NCI-H1694 (cell line): ENCODE measurements at places on chromosomes 5 and 9.

DNA sequence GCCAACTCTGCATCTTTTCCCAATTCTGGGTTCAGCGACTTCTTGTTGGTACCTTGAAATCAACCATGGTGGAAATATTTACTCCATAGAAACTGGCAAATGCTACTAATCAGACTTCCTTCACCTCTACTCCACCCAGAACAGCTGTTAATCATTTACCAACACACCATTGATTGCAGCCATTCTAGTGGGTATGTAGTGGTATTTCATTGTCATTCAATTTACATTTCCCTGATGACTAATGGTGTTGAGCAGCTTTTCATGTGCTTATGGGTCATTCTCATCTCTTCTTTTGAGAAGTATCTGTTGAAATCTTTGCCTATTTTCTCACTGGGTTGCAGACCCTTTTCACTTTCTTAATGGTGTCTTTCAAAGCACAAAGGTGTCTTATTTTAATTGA, 122.4 kb upstream of the MSX2 start:
- no peak for DNase-seq

DNA sequence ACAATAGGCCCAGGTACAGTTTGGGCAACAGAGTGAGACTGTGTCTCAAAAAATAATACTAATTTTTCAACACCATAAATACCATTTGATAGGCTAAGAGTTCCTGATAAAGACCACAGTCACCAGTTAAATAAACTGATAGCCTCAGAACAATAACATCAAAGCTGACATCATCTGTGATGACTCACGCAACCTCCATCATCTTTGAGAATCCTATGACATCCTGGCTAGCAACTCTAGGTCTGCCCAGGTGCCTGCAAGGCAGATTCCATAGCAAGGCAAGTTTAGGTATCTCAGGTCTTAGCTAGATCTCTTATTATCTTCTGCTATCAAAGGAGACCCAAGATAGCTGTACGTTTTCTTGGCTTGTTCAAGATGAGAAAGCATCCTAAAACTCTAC, 30.5 kb upstream of the UBAP2 start:
- no peak for DNase-seq

GRCh38 chr9:135883410-135884089, 23.8 kb downstream of the CAMSAP1 start:
- no peak for DNase-seq

DNA sequence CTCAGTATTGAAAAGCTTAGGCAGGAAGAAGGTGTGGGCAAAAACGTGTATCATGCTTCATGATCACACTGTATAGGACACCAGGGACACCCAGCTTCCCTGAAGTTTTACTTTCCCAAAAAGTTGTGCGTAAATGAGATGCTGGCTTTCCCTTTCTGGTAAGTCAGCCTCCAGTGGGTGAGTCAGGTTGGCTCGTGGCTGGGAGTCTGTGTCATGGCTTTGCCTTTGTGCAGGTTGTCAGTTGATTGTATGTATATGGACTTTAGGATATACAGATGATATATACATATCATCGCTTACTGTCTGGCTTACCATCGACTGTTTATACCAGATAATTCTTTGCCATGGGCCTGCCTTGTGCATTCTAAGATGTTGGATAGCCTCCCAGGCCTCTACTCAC, 34.2 kb downstream of the ADRB2 start:
- no peak for DNase-seq

- DNase-seq = no peak
These were observed 338.2 kb downstream of the NTRK2 start for GRCh38 chr9:85007748-85008147.

DNA sequence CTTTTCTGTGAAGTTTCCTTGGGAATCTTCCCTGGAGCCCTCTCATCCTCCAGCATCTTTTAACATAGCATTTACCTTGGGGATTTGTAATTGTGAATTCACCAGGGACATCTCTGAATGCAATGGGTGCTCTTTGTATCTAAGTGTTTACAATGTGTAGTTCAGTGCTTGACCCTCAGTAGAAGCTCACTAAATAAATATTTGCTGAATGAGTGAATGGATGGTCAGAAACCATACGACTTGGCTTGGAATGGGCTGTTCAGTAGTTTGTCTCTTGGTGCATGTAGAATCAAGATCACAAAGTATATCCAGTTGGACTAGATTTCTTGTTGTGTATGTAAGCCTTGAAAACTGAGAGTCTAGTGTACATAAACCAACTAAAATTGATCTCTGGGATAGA, 81.8 kb upstream of the MEF2C start:
- DNase-seq = no peak

GRCh38 chr9:106621313-106622163, 241.4 kb upstream of the ZNF462 start:
- DNase-seq = peak; percentile 77

DNA sequence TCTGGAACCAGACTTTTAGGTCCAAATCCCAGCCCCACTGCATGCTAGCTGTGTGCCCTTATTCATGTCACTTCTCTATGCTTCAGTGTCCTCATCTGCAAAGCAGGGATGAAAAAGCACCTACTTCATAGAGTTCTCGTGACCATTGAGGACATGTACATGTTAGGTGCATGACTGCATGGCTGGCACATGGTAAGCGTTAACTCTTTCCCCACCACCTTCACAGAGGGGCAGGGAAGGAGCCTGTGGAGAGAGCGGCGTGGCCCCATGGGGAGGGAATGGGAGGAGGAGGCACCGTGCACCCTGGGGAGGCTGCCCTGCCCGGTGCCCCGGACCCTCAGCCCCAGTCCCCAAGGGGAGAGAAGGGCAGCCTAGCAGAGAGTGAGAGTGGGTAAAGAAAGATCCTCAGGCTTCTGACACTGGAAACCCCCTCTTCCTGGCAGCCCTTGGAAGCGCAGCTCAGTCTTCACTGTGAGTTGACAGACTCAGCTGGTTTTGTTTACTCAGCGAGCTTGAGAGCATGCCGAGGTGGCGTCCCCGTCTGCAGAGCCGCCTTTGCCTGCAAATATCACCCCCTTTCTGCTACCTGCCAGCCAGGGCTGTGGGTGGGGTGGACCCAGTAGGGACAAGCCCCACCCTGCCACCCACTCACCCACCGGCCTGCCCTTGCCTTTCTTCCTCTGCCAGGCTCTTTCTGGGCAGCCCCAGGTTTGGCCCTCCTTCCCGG, 10.6 kb upstream of the ANGPTL2 start:
- DNase-seq = peak; percentile 30

DNA sequence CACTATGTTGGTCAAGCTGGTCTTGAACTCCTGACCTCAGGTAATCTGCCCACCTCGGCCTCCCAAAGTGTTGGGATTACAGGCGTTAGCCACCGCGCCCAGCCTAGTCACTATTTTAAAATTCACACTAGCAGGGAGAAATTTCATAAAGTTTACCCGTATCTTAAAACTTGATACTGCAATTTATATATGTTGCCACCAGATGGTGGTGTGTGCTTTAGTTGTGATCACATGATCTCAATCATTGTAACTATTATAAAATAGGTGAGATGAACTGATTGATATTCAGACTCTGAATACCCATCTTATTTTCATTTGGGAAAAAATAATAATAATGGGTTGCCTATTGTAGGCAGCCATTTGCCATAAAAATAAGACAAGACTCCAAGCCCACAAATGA, 1330.4 kb upstream of the WWC1 start:
- no peak for DNase-seq

- no peak for DNase-seq
These were observed 94.6 kb upstream of the TXNDC8 start for GRCh38 chr9:110432253-110432652.

DNA sequence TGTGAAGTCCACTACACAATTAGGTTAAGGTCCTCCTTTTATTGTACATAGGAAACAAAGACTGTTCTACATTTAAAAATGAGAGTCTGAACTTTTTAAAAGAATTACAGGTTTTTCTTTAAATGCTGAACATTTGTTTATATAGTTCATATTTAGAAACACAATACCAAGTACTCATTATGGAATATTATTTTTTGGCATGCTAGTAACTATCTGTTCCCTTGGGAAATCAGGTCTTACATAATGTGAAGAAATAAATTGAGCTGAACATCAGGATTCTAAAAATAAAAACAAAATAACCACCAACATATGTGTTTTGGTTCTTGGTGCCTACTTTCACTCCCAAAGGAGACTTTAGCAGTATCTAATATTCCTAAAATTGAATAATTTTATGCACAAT, 230.5 kb upstream of the IZUMO3 start:
- no peak for DNase-seq

DNA sequence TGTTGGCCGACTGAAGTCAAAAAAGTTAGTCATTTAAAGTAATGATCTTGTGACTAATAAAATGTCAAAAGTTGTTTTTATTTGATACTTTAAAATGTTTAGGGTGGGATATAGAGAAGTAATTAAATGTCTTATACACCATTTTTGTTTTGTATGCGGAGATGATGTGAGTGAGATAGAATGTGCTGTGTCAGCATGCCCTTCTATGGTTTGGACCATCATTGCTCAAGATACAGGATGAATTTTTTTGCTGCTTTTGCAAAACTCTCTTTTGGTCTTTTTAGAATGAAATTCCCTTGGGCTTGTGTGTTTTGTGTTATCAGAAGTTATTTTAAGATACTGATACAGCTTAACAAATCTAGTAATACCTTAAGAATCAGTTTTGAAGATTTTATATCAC, 12.5 kb downstream of the SRFBP1 start:
- DNase-seq = no peak

GRCh38 chr9:93004561-93004960, 53.9 kb upstream of the SUSD3 start:
- DNase-seq = no peak

DNA sequence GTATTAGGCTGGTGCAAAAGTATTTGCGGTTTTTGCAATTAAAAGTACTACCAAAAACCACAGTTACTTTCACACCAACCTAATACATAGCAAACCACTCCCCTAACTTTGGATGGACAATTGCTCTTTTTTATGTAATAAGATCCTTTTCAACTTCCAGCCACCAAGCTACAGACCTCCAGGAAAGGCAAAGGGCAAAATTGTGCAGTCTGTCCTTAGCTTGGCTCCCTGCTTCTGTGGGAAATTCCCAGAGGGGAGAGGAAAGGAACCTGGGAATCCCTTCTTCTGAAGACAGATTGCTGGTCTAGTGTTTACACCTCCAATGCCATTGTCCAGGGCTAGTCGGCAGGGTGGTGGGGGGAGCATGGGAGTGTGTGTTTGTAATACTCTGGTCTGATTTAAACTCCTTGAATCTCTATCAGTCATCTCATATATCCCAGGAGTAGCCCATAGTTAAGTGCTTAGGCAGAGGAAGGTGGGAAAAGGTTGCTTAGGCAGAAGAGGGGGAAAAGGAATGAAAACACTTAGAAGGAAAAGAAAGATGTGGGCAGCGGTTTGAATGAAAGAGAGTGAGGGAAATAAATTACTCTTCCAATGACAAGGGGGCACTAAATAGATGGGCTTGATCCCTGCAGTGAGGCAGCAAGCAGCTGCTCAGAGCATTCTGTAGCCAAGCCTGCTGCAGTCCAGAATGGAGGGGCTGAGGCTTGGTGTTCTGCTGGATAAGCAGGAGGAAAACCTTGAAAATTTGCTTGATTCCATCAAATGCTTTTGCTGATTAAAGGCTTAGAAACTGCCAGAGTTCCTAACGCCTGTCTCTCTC, 86.9 kb upstream of the MAP1B start:
- no peak for DNase-seq

- DNase-seq = no peak
These were observed 7.4 kb downstream of the GALNT10 start for GRCh38 chr5:154197801-154198491.

- DNase-seq = no peak
These were observed 63.9 kb downstream of the CETN3 start for GRCh38 chr5:90345684-90346083.
